ENCODE measurements at places on chromosomes 4 and X.

GRCh38 chr4:153166716-153167501 is 37.3 kb upstream of the TRIM2 start:
- DNase-seq, result no peak

GRCh38 chr4:48403358-48403757 is 62.0 kb downstream of the SLAIN2 start:
- no peak for DNase-seq

DNA sequence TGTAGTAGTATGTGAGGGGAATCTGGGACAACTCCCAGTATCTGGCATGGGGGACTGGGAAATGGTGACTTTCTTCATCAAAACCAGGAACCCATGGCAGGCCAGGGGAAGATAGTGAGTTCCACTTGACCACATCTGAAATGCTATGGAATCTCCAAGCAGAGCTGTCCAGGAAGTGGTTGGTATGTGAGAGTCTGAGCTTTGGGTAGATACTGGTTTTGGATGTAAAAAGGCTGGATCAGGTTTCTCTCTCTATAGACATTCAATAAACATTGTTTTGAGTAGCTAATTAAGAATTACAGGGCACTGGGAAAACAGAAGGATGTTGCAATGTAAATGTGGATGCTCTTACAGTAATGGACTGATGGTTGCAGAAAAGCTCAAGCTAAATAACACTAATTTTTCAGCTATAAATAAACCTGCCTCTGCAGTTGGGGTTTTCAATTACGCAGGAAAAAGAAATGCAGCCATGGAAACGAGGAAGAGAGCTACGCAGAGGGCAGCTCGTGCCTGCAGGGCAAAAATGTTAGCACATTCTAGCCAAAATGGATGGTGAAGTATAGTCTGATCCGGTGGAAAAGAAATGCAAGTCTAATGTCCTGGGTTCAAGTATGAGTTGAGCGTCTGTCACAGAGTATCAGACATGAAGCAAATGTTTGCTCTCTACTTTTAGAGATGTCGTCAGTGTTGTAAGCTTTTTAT is 13.4 kb upstream of the CHRNA9 start:
- peak; percentile 38 for DNase-seq

- DNase-seq, result no peak
Measured at GRCh38 chr4:103076747-103077347, at the start of gene SLC9B2. Gene SLC9B2 (minus strand): TSS chr4:103076761. CDS start chr4:103067550, 9,211 bp downstream.

DNA sequence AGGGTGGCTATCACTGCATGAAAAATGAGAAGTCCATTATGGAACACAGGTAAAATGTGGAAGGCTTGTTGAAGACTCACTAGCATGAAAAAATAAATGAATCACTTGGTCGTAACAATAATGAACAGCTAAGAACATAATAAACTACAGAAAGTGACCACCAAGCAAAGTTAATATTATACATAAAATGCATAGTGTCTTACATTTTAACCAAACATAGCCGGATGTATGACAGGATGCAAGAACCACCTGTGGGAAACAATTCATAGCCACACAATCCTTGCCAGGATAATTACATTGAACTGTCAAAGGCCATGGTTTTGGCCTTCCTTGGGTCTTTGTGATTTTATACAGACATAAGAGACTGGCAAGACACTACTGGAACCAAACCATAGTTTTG is 81.9 kb upstream of the ATXN3L start:
- DNase-seq, result no peak

- no peak for DNase-seq
Measured at GRCh38 chrX:6983207-6983955, 164.1 kb upstream of the STS start.

DNA sequence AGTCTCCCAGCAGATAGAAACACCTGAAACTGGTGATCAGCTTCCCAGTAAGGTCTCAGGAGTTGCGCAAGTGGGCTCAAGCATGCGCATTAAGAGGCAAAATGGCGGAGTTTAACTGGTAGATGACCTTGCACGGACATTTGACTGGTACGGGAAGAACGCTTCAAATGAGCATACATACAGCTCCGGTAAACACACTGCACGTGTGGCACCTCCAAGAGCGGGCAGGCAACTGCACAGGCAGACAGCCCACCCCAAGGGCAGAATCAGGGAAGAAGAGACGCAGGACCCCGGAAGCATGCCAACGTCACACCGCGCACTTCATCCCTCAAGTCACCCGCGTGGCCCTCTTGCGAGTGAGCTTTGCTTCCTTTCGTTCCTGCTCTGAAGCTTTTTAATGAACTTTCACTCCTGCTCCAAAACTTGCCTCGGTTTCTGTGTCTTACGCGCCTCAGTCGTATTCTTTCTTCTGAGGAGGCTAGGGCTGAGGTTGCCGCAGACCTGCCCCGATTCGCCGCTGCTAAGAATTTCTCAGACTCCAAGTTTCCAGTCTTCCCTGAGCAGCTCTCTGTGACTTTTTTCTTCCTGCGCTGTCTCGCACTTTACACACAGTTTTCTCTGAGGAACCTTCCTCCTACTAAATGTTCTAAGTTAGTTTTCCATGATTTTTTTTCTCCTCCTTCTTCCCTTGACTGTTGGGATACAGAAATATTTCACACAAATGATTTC is 180.7 kb upstream of the ZFP42 start:
- DNase-seq, result peak; percentile 15

DNA sequence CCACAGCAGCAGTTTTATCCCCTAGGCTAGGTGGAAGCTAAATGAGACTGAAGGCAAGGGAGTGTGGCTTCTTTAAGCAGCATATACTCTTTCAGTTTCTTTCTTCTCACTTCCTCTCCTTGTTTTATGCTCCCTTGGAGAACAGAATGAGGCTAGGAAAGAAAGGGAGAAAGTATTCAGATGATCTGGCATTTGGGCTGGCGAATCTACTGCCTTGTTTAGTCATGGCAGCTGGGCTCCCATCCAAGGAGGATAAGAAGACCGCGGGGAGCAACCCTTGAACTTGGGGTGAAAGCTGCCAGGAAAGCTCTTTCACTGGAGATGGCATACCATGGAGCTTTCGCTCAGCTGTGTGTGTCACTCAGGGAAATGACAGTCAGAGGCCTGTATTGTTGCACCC is 72.1 kb downstream of the ARHGEF38 start:
- DNase-seq, result no peak

DNA sequence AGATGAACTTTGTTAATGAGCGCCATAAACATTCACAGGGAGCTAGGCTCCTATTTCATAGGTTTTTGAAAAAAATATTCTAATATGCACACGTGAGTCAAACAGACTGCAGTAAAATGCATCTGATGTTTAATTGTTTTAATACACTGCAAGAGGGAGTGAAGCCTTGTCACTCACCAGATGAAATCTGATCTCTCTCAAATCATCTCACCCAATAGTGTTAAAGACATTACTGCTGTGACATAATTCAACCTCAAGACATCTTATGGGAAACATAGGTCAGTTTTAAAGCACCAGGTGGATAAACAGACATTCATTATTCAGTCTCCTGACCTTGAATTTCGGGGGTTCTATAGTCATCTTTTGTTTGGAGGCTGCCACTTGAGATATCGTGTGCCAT is 148.3 kb downstream of the MAML3 start:
- peak; percentile 40 for DNase-seq

DNA sequence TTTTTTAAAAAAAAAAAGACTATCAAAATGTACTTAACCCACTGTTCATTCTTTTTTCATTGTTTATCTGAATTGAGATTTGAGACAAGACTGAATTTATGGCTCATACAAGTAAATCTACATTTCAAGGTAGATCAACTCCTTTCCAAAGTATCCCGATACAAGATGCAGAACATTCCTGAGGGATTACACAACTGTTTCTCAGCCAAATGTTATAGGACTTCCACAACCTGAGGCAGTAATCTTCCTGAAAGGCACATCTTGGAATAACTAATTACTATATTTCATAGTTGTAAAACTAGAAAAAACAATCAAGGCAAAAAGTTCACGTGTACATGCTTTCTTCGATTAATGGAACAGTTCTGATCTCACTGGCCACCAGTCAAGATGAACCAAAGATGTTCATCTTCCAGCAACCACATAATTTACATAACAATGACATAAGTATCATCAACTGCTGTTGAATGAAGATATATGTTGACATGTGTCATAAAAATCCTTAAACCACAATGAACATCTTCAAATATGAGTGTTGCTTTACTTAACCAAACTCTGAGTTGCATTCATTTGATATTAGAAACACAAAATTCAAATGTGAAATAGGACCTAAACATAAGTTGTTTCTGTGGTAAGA is 225.2 kb upstream of the DKK2 start:
- no peak for DNase-seq

DNA sequence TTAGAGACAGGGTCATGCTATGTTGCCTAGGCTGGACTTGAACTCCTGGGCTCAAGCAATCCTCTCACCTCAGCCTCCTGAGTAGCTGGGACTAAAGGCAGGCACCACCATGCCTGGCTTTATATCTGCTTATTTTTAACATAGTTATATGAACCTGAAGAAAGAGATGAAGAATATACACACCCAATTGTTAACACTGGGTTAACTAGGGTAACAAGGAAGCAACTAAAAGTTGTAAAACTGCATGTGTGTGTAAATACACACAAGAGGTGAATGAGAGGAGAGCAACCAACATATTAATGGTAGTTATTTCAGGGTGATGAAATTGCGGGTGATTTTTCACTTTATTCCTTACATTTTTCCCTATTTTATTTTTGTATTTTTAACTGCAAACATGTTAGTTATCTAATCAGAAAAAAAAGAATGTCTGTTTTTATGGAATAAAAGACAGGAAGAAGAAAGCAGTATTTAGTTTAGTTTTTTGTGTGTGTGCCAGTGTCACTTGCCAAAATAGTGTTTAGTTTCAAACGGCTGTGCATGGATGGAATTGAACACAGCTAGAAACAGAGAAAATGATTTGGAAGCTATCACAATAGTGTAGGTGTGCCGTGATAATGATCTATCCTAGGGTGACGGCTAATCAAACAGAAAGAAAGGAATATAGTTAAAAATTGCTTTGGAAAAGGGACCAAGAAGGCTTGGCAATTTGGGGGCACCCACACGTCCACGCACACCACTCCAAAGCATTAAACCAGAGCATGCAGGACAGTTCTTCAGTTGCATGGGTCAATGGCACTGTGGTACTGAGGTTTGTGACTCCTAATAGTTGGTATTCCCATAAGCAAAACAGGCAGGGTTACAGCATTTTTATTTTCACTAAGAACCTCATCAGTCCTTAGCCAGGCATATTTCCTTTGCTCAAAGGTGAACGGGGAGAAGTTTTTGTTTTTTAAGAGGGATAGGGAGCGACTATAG is 89.1 kb upstream of the KLHL13 start:
- no peak for DNase-seq

DNA sequence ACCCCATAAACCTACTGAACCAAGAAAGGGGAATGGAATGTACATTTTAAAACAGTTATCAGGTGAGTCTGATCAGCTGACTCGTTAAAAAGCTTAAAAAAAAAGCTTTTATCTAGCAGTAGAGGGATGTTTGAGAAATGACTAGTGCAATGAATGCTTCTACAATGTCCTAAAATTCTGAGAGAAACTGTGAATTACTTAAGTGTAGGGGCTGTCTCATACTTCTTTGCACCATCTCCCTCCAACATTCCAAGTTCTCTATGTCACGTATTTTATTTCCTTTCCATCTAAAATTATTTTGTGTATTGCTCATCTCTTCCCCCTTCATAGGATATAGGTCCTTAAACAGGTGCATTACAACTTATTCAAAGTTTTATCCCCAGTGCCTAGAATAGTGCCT is 11.9 kb upstream of the AREG start:
- no peak for DNase-seq

DNA sequence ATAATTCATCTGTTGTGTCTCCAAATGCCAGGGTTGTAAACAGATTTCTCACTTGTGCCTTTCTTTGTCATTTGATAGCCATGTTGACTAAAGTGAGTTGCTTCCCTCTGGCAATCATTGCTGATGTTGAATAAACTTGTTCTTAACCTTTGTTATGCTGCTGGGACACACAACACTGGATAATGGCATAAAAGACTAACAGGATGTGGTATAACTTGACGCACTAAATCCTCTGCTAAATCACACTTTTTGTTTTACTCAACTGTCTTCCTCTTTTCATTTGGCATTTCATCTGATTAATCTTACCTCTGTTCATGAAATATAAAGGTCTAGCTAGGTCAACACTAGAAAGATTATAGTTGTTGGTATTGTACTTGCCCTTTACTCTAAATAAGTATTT is 17.6 kb upstream of the CXCL5 start:
- DNase-seq, result no peak

- DNase-seq, result no peak
Measured at GRCh38 chr4:78345237-78345636, 206.3 kb upstream of the ANXA3 start.

DNA sequence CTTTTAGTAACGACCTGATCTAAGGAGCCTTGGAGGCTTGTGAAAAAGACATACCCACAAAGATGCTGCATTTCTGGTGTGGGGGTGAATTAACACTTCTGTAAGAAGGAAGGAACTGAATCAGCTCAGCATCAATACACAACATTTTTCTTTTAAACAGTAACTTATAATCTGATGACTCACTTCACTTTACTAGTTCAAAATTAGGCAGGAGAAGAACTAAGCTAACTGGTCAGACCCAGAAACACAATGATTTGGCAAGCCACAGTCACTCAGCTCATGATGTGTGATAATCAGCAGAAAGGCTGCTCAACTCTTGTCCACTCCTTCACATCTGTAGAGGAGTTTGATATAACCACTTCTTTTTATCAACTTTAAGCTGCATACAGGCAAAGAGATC is 4.6 kb downstream of the MMAA start:
- DNase-seq, result no peak

DNA sequence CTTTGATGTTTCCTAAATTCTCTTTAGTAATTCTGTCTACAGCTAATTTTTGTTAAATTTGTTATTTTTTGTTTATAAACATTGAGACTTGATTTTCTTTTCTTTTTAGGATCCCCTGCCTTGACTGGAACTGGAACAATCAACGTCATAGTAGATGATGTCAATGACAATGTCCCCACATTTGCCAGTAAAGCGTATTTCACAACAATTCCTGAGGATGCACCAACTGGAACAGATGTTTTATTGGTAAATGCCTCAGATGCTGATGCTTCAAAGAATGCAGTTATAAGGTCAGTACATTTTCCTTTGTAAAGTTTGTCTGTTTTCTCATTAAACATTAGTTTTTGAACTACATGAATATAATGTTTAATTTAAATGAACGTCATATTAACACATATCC is 119.4 kb downstream of the FAT4 start:
- no peak for DNase-seq

DNA sequence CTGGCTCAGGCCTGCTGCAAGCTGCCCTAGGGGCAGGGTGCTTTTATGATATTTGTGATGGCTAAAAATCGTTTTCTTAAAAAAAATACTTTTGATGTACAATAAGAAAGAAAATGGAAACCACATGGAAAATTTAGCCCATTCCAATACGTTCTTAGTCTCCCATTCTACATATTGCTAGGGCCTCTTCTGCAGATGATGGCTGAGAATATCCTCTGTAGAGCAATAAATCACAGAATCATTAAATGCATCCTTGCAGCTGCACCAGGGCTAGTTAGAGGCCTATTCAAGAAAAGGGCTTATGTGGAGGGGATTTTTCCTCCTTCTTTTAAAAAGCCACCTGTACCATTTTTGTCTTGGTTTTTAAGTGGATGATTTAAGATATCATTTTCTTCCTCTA is 97.6 kb upstream of the C1GALT1C1 start:
- no peak for DNase-seq

Data from eye (tissue), 1 donor.